Gastroesophageal sphincter (tissue), 4 donors: ENCODE measurements at places on chromosomes 12 and 14. TPM values are rescaled to one million over a fixed set of nuclear protein-coding genes. Genes with fewer than 3 reads are reported as not detected.
A peak's percentile ranks its signal among the peaks of the same experiment; 100 is the strongest.

BTG1 gene
- 40.9 TPM for total RNA-seq

TAS2R19 gene
- total RNA-seq: 5.7 TPM

OTUB2 gene
- 0.62 TPM for total RNA-seq

PSMD9 gene
- total RNA-seq: 79.5 TPM

ZFHX2 gene
- 1.9 TPM for total RNA-seq

KRT74 gene
- total RNA-seq: not detected

GALNT8 gene
- 0.78 TPM for total RNA-seq

IFNG gene
- total RNA-seq: not detected

ZBTB42 gene
- total RNA-seq: 2.0 TPM

DNA sequence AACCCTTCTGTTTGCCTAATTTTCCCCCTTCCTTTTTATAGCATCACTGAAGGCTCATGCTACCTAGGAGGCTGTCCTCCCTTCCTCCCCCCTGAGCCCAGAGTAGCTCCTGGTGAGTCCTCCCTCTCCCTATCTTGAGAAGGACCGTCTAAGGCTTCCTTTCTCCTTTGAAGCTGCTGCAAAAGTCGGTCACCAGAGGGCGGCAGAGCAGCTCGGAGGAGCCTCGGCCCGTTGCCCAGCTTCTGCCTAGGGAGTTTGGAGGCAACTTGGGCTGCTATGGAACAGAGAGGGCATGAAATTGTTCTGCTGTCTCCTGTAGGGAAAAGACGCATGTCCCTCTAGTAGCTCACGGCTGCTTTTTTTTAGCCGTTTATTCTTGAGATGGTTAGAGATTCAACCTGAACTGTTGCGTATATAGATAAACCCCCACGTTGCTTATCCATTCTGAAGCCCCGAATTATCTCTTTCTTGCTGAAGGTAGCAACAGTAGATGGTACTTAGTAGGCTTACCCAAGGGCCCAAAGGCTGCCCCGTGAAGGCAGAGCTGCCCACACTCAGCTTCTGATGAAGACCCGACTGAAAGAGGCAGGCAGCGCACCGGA lies 5.7 kb downstream of the WNT5B start:
- ATAC-seq: peak; percentile 66

- ATAC-seq: no peak
These were observed 24.3 kb downstream of the PPM1H start for GRCh38 chr12:62910549-62911169.

GRCh38 chr12:5537771-5538170 lies 105.9 kb downstream of the NTF3 start:
- no peak for ATAC-seq

DNA sequence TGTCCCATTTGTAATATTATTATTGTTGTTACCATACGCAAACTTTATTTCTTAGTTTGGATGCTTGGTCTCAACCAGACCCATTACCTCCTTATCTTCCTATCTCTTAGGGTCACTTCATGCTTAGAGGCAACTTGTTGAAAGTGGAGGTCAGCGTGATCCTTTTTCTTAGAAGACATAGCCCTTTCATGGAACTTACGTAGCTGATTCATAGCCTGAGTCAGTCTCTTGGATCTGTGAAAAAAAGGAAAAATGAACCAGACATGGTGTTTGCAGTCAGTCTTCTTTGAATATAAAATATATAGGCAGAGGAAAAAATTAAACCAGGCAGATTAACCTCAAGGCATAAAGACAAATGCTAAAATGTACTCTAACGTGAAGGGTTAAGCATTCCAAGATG lies 613.7 kb downstream of the DIO2 start:
- no peak for ATAC-seq

GRCh38 chr12:129331356-129332085 lies 478.2 kb downstream of the GLT1D1 start:
- ATAC-seq: no peak

DNA sequence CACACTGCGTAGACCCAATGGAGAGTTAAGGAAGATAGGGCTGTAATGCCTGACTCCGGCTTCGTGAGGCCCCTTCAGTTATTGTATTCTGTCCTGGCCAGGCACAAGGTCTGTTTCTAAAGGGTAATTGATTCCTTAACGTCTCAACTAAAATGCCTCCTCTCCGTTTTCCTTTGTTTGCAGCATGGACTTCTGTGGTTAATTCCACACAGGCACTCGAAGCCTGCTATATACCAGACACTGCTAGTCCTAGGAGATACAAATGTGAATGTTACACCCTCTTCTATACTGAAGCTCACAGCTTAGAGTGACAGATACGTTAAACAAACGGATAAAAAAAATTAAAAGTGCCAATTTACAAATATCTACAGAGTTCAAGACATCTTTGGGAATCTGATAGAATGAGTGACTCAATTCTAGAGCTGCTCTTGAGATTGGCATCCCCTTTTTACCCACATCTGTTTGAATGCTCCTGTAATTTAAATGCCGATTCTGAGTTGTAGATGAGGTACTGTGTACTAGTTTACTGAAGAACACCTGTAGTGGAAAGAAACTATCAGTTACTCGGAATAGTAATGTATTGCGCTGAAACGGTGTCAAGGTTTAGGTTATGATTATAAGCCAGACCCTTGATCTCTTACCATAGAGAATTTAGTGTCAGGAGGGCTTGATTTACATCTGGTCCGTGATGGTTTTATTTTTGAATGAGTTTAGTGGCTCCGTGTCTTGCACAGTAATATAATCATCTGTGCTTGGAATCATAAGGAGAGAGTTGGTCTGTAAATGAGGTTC lies 784 bp downstream of the PSMA6 start:
- ATAC-seq: no peak

- no peak for ATAC-seq
These were observed 2.0 kb upstream of the EMP1 start for GRCh38 chr12:13194401-13195110.

DNA sequence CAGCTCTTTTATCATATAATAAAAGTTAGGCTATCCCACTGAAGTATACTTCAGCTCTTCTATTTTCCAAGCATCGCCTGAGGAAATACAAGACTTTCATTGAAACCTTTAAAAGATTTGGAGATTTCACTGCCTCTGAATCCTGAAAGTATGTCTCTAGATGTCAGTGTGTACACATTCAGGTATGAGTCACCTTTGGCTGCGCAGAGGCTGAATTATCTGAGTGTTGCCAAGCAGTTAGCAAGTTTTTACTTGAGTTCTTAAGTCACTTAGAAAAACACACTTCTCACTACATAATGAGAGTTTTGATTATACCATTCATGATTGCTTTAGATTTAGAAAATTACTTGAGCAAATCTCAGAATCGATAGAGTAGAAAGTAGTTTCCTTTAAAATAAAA lies 210.3 kb downstream of the TMTC2 start:
- no peak for ATAC-seq

GRCh38 chr12:103441437-103442181 lies 54.2 kb downstream of the C12orf42 start:
- ATAC-seq: no peak

- ATAC-seq: no peak
These were observed 13.7 kb downstream of the APPL2 start for GRCh38 chr12:105222284-105222655.

DNA sequence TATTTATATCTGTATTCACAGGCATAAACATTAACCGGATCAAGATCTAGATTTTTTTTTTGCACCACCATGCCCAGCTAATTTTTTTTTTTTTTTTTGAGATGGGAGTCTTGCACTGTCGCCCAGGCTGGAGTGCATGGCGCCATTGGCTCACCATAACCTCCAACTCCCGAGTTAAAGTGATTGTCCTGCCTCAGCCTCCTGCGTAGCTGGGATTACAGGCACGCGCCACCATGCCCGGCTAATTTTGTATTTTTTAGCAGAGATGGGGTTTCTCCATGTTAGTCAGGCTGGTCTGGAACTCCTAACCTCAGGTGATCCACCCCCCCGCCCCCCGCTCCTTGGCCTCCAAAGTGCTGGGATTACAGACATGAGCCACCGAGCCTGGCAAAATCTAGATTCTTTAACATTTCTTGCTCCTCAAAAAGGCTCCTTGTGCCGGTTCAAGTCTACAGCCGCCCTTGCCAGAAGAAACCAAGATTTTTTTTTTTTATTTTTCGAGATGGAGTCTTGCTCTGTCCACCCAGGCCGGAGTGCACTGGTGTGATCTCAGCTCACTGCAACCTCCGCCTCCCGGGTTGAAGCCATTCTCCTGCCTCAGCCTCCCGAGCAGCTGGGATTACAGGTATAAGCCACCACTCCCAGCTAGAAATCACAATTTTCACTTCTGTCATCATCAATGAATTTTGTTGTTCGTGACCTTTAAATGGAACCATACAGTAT lies 36.9 kb upstream of the SLC2A3 start:
- ATAC-seq: no peak

DNA sequence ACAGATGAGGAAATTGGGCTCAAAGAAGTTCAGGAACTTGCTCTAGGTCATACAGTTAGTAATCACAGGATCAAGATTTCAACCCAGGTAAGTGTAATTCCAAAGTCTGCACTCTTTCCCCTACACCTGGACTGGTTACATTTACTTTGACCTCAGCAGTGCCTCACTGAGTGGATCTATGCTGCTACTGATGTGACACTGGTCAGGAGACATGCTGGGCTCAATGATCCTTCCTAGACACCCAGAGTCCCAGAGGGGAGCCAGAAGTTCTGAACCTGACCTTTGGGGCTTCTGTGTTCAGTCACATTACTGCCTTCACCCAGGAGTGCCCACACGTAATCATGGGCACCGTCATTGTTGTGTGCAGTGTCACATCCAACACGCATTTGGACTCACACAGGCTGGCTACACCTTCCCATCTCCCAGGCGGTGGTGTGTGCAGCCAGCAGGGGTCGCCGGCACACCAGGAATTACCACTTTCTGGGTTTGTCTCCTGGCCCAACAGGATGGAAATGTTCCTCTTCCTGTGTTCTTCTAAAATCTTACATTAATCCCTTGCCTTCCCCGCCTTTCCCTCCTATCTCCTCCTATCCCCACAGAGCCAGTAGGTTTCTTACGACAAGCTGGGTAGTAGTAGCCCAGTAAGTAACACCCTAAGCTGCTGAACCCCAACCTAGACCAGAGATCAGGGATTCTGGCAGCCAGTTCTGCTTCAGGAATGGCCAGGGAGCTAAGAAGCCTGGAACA lies 25.6 kb downstream of the CALCOCO1 start:
- peak; percentile 92 for ATAC-seq

- ATAC-seq: peak; percentile 59
These were observed 28.2 kb upstream of the SMUG1 start for GRCh38 chr12:54216797-54217661.

- ATAC-seq: no peak
These were observed 83.8 kb downstream of the SLC38A6 start for GRCh38 chr14:61064856-61065255.

- no peak for ATAC-seq
These were observed 146.6 kb downstream of the TGFB3 start for GRCh38 chr14:75835156-75835725.

- no peak for ATAC-seq
These were observed 51.7 kb upstream of the KICS2 start for GRCh38 chr12:64273527-64274403.

DNA sequence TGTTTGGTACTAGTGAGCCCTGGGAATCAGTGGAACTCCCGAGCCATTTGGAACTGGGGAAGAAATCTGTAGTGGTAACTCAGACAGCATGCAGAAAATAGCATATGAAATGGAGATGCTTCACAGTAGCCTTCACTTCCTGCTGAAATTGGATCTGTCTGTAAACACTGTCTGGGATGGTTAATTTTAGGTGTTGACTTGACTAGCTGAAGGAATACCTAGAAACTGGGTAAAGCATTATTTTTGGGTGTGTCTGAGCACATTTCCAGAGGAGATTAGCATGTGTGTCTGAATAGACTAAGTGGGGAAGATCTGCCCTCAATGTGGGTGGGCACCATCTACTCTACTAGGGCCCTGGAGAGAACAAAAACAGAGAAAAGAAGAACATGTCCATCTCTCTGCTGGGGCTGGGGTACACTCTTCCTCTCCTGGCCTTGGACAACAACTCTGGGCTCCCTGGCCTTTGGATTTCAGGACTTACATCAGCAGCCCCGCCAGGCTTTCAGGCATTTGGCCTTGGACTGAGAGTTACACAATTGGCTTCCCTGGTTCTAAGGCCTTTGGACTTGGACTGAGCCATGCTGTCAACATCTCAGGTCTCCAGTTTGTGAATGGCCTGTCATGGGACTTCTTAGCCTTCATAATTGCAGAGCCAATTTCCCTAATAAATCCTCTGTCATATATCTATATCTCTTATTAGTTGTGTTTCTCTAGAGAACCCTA lies 14.0 kb upstream of the CRADD start:
- ATAC-seq: no peak

DNA sequence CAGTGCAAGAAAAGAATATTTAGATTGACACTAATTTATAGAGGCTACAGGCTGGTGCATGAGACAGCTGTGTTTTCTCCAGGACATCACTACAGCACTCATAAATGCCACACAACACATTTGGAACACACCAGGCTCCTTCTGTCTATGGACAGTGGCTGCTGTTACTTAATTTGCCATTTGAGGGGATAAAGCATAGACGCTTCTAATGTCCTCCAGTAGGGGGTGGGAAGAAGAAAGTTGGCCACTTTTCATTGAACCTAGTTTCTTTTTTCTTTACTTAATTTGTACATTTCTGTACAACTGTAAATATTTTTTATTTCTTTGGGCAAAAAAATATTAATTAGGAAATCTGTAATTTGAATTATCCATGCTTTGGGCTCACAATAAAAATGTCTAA lies 12.4 kb upstream of the RTN1 start:
- no peak for ATAC-seq
